Substantia nigra (tissue), 51 donors: ENCODE measurements at places on chromosomes 1 and 21.

DNA sequence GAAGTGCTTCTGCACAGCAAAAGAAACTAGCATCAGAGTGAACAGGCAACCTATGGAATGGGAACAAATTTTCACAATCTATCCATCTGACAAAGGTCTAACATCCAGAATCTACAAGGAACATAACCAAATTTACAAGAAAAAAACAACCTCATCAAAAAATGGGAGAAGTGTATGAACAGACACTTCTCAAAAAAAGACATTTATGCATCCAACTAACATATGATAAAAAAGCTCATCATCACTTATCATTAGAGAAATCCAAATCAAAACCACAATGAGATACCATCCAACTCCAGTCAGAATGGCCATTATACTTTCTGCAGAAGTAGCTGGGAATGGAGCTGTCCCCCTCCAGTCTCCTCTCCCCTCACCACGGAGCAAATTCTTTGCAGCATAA is 2.9 kb upstream of the OR2M3 start:
- no peak for DNase-seq

GRCh38 chr1:65176056-65176450 is 28.1 kb downstream of the AK4 start:
- DNase-seq, result no peak

- DNase-seq, result no peak
Observed at GRCh38 chr1:228510101-228510802, 23.1 kb downstream of the RNF187 start.

DNA sequence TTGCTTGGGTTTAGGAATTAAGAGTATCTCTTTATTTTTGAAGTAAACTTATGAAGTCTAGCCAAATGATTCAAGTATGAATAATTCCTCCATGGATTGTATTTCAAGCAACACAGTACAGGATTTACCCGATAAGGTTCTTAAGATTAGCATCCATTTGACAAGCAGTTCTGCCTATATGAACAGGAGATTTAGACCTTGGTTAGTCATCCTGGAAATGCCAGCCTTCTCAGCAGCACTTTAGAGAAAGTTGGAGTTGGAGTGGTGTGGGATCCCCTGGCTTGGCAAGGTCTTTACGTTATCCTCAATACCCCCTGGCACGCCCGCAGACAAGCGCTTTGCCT is 1.6 kb downstream of the BCAR3 start:
- DNase-seq, result no peak

GRCh38 chr1:3402258-3403010 is 52.0 kb upstream of the ARHGEF16 start:
- DNase-seq, result no peak

- no peak for DNase-seq
Observed at GRCh38 chr1:112767646-112768045, 52.5 kb upstream of the PPM1J start.

DNA sequence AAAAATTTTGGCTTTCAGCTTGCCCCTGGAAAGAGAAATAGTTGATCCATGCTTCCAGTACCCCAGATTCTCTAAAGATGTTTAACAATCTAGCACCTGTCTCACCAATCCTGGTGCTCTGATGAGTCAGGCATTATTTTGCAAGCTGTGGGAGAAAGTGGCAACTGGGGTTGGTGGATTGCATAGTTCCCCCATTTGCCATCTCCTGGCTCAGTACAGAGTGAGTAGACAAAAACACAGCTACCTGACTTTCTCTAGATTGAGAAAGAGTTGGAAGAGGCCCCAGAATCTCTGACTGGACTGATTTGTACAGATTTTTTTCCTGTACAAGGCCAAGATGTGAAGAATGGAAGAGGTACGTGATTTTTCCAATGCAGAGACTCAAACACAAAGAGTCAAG is 75.1 kb upstream of the NEGR1 start:
- no peak for DNase-seq

GRCh38 chr1:156452907-156453306 is 47.7 kb downstream of the MEF2D start:
- no peak for DNase-seq

- DNase-seq, result no peak
Observed at GRCh38 chr1:203272633-203273205, 32.6 kb upstream of the BTG2 start.

DNA sequence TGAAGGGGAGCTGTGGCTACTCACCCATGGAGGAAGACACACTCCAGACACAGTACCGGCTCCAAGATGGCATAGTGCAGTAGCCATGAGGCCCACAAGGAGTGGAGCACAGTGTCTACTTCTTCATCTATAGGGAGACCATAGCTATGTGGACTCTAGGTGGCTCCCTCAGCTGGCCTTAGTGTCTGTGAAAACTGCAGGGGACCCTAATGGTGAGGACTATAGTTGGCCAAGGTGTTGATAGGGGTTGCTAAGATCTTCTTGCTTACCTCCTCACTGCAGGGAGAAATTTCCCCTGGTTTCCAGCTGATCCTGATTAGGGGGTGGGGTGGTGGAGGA is 58.9 kb downstream of the DIPK1A start:
- DNase-seq, result no peak

DNA sequence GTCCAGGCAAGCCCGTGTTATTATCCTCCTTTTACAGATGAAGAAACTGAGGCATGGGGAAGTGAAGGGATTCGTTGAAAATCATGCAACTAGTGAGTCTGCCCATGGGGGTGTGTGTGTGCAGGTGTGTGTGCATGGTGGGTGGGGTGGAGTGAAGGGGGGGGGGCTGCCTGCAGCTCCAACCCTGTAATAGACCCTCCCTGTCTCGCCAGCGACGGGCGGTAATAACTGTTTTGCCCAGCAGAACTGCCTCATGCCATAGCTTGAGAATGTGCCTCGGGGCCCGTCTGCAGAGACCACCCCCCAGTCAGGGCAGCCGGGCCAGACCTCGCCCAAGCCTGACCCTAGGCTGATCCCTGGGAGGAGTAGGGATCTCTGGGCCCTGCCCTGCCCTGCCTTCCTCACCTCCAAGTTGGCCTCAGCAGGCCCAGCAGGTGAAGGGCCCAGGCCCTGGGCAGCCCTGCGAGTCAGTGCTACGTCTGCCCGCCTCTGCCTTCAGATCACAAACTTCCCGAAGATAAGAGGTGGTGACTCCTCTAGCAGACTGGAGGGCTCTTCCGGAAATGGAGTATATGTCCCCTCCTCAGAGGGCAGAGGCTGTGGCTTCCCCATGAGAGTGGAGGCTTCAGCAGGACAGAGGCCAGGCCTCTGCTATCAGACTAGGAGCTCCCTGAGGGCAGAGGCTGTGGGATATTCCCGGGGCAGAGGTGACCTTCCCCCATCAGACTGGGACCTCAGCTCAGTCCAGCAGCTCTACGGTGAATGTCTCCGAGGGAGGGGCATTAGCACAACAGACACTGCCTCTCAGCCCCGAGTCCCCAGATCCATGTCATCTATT is 15.7 kb upstream of the EPHA2 start:
- no peak for DNase-seq

DNA sequence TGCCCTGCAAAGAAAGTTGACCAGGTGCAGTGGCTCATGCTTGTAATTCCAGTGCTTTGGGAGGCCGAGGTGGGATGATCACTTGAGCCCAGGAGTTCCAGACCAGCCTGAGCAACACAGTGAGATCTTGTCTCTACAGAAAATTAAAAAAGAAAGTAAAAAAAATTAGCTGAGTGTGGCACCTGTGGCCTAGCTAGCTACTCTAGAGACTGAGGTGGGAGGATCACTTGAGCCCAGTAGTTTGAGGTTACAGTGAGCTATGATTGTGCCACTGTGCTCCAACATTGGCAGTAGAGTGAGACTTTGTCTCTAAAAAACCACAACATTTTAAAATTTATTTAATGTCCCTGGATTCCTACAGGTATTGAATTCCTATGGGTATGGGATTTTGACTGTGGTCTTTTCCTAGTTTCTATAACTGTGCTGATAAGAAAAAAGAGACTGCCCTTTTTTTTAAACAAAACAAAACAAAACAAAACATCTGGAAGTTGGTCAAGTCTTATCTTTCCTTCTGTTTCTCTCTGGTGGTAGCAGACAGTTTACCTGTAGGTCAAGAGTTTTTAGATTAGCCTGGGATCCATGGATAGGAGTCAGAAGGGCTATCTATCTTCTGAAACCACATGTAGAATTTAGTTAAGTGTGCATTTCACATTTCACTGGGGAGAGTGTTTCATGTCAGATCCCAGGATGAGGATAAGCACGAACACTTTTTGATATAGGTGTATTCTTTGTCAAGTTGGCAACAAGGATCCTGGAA is 18.8 kb downstream of the UCK2 start:
- no peak for DNase-seq

GRCh38 chr1:203663294-203663693 is 36.7 kb downstream of the ATP2B4 start:
- no peak for DNase-seq

- no peak for DNase-seq
Observed at GRCh38 chr1:154956544-154956941, 644 bp upstream of the PBXIP1 start.

GRCh38 chr21:42232176-42232825 is 13.4 kb downstream of the ABCG1 start:
- no peak for DNase-seq

- no peak for DNase-seq
Observed at GRCh38 chr1:211532088-211532444, 40.1 kb upstream of the RD3 start.

GRCh38 chr21:27464648-27465047 is 497.8 kb upstream of the ADAMTS5 start:
- no peak for DNase-seq

DNA sequence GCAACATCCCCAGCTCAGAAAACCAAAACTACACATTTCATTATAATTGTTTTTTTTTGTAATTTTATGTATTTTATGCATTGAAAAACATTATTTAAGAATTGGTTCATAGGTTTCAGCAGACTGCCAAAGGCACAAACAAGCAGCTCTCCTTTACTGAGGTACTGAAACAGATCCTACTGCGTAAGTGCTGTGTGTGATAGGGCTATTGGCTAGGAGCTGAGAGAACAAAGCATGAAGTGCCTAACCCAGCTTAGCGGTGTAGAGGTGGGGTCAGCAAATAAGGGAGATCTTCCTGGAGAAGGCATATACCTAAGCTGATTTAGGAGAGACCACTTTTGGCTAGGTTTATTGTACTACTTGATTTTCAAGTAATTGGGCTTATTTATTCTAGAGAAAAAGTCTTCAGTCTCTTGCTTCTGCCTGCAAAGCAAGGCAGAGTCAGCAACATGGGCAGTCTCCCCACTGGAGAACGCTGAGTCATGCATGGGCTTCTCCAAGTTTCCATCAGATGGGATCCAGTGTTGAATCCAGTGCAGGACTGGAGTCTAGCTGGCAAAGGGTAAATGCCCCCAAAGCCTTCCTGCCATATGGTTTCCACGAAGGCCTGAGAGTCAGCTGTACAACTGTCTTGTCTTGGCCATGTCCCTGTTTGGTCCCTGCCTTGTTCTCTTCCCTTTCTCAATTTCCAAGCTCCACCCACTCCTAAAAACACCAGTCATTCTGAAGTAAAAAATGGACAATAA is 18.0 kb upstream of the YTHDF2 start:
- no peak for DNase-seq

DNA sequence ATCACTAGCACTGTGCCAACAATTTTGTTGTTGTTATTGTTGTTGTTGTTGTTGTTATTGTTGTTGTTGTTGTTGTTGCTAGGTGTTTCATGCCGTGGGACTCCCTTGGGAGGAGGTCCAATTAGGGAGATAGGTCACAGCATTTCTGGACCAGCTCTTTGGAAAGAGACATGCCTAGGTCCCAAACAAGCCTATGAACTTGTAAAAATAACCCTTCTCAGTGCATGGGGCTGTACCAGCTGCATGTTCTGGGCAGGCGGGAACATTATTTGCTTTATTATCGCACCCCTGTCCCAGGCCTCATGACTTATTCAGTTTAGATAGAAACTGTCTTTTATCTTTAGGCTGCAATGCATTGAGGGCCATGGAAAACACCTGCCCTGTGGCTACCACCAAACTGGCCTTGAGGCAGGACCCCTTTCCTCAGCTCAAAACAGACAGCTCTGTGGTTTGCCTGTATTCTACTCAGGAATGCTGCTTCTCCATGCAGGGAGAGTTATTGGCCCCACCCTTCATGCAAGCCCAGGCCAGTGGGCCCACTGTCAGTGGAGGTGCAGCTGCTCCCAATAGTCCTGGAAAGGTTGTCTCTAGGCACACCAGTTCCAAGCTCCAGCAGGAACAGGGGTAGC is 386.5 kb upstream of the BRINP3 start:
- DNase-seq, result no peak

DNA sequence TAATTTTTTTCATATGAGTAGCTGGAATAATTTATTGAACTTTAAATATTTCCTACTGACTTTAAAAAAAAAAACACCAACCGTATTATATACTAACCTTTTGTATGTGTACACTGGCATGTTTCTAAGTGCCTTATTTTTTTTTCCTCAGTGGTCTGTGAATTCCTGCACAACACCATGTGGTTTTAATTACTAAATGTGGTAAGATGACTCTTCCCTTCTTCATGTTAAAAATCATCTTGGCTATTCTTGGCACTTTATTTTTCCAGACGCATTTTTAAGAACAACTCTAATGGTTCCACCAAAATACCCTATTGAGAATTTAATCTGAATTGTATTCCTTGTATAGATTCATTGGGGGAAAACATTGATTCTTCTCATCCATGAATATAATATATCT is 28.4 kb downstream of the PPP2R5A start:
- DNase-seq, result no peak

GRCh38 chr1:114320586-114320985 is 166.9 kb upstream of the SYT6 start:
- DNase-seq, result no peak

DNA sequence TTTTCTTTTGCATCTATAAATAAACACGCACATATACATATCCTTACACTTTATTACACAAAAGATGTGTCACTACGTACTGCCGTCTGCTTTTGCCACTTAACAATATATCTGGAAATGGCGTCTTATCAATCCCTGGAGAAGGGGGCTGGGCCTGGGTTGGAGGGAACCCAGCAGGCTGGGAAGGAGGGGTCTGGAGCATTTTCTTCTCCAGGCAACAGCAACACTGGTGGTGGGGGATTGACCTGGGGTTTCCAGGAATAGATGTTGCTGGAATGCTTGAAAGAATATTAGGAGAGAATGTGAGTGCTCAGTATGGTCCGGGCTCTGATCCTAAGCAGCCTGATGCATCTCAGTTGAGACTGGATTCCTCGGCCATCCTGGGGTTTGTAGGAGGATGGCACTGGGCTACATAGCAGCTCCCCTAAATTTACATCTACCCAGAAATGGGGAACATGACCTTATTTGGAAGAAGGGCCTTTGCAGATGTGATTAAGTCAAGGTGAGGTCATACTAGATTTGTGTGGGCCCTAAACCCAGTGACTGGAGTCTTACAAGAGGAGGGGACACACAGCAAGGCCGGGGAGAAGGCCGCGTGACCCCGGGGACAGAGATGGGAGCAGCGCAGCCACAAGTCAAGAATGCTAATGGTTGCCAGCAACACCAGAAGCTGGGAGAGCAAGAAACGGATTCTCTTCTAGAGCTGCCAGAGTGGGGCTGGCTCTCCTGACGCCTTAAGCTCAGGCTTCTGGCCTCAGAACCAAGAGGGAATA is 98.6 kb downstream of the SIK1 start:
- DNase-seq, result no peak

- no peak for DNase-seq
Observed at GRCh38 chr1:98884864-98885263, 119.8 kb downstream of the PLPPR5 start.

GRCh38 chr1:42266253-42267135 is 68.5 kb downstream of the FOXJ3 start:
- no peak for DNase-seq

GRCh38 chr1:116390195-116390594 is 17.2 kb downstream of the ATP1A1 start:
- DNase-seq, result no peak

GRCh38 chr1:116770625-116771024 is 16.4 kb downstream of the CD2 start:
- DNase-seq, result no peak
